Psoas muscle (tissue), 8 donors: ENCODE measurements at places on chromosomes 3 and 15.
A peak's percentile ranks its signal among the peaks of the same experiment; 100 is the strongest.

DNA sequence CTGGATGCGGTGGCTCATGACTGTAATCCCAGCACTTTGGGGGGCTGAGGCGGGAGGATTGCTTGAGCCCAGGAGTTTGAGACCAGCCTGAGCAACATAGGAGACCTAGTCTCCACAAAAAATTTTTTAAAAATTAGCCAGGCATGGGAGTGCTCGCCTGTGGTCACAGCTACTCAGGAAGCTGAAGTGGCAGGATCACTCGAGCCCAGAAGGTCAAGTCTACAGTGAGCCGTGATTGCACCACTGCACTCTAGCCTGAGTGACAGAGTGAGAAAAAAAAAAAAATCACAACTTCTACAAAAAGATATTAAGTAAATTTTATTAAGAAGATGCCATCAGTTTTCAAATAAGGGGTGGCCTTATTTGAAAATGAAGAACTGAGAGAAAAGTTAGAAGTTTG lies 11.9 kb upstream of the PLA2G4D start:
- DNase-seq = no peak

GRCh38 chr15:85750319-85751290 lies 44.1 kb downstream of the KLHL25 start:
- DNase-seq = peak; percentile 84

- DNase-seq = no peak
Observed at GRCh38 chr3:30516238-30516637, 90.2 kb upstream of the TGFBR2 start.

DNA sequence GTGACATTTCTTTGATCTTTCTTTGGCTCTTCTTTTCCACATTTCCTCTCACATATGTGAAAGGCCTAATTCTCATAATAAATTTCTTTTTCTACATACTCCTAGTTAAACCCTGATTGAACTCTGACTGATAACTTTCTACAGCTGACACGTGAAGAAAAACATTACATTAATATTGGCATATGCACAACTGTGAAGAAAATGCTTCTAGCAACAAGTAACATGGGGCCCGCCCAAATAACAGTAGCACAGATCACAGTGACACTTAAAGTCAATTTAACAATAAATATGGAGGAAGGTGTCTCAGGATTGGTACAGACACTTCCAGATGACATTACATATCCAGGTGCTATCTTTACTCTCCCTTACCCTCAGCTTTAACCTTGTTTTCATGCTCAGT lies 317.6 kb upstream of the ZNF385D start:
- no peak for DNase-seq

GRCh38 chr3:133237380-133237779 lies 162.5 kb upstream of the BFSP2 start:
- no peak for DNase-seq

DNA sequence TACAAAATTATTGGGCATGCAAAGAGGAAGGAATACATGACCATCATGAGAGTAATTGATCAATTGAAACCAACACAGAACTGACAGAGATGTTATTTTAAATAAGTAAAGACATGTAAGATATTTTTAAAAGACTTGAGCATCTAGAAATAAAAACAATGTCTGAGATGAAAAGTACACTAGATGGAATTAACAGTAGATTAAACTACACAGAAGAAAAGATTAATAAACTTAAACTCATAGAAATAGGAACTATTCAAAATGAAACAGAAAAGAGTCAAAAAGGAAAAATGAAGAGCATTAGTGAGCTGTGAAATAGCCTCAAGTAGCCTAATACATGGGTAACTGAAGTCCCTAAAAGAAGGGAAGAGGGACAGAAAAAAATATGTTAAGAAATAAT lies 8.5 kb upstream of the ARF4 start:
- no peak for DNase-seq

GRCh38 chr3:136604961-136605360 lies 147.2 kb downstream of the STAG1 start:
- DNase-seq = no peak

DNA sequence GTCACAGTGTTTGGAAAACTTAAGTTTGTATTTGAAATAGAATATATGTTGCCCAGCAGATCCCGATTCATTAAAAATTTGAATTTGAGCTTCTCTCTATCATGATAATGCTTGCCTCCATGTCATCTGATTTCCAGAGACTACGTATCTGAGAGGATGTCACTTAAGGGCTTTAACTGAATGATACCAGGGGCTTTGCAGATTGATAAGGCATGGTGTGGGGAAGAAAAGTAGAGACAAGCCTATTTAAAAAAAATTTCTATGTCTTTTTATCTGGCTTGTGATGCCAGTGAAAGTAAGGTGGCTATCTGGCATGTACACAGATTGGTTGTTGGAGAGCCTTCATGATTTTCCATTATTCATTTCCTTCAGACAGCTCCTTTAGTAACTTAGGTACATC lies 72.7 kb downstream of the UBE2E2 start:
- DNase-seq = no peak

- DNase-seq = no peak
Observed at GRCh38 chr3:196287090-196287439, 461 bp downstream of the PCYT1A start.

- peak; percentile 60 for DNase-seq
Observed at GRCh38 chr3:126474498-126475412, 936 bp downstream of the ZXDC start.

- DNase-seq = no peak
Observed at GRCh38 chr15:74657846-74658245, 38.0 kb downstream of the EDC3 start.

- no peak for DNase-seq
Observed at GRCh38 chr3:114675104-114675503, 381.3 kb downstream of the TIGIT start.

- no peak for DNase-seq
Observed at GRCh38 chr3:98823791-98824190, 60.7 kb downstream of the ST3GAL6 start.

DNA sequence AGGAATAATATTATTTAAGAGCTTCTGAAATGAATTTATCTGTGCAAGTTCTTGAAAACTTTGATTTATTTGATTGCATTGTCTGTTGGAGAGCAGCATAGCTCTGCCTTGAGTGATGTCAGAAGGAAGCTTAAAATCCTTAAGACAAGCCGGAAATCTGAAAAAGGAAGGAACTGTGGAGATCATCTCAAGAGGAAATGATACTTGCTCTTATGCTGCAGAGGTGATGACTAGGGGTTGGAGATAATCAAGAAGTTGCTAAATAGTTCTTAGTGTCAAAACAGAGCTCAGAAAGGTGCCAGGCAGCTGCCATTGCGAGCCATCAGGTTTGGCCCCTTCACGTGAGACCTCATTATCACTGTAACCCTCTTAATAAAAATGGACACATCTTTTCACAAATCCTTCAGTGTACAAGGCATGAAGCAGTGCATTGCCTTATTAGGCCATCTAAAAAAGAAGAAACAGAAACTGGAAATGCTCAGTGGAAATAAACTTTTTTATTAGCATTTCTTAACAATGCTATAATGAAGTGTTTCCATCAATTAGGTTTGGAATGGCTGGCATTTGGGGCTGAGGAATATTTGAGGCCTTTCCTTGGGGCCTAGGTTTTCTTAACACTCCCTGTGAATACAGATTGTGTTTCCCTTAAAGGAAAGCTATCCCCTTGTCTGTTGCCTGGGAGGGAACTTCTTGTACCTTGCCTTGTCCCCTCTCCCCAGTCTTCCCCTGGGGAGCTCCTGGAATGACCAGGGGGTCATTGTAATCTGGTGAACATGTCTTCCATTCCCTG lies 34.5 kb upstream of the VILL start:
- no peak for DNase-seq

- no peak for DNase-seq
Observed at GRCh38 chr15:92714077-92714476, 58.5 kb upstream of the FAM174B start.

DNA sequence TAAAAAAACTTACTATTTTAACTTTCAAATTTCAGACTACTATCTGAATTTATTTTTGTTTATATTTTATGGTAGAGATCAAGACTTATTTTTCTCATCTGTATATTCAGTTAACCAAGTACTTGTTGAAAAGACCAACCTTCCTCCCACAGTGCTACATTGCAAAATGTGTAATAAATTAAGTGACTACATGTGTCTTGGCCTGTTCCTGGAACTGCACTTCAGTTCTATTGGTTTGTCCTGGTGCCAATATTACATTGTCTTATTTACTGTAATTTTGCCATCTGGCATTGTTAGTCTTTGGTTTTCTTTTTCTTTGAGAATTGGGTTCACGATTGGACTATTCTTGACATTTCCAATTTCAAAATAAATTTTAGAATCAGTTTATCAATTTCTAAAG lies 138.4 kb upstream of the KCNMB2 start:
- no peak for DNase-seq

DNA sequence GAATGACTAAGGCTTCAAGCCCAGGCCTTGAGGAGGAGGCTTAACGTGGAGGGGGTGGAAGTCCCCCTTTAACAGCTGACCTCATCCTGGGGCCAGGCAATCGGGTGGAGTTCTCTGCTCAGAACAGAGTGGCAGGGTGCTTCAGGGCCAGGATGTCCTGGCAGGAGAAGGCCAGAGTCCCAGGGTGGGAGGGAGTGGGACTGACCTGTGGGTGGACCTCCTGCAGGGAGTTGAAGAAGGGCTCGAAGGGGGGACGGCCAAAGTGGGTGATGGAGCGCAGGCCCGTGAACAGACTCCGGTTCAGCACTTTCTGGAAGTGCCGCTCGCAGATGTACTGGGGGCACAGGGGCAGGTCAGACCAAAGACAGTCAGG lies 19.6 kb downstream of the DUOX2 start:
- DNase-seq = no peak

- no peak for DNase-seq
Observed at GRCh38 chr3:25907081-25907480, 117.2 kb downstream of the OXSM start.

GRCh38 chr3:184968115-184968514 lies 156.1 kb downstream of the VPS8 start:
- DNase-seq = no peak

- DNase-seq = peak; percentile 67
Observed at GRCh38 chr15:31236184-31237042, 90.2 kb upstream of the KLF13 start.

- DNase-seq = no peak
Observed at GRCh38 chr3:154060238-154061000, 60.8 kb upstream of the ARHGEF26 start.

GRCh38 chr3:134978658-134979057 lies 183.6 kb downstream of the EPHB1 start:
- no peak for DNase-seq
